ENCODE measurements at places on chromosomes 12 and 14.

- no peak for DNase-seq
Measured at GRCh38 chr14:103393070-103393469, 7.9 kb downstream of the MARK3 start.

GRCh38 chr12:132482771-132483170 is 7.2 kb upstream of the FBRSL1 start:
- DNase-seq: no peak

- DNase-seq: no peak
Measured at GRCh38 chr14:64861916-64862315, 17.8 kb downstream of the SPTB start.

GRCh38 chr14:61322011-61322798 is 826 bp downstream of the PRKCH start:
- peak; percentile 85 for DNase-seq

DNA sequence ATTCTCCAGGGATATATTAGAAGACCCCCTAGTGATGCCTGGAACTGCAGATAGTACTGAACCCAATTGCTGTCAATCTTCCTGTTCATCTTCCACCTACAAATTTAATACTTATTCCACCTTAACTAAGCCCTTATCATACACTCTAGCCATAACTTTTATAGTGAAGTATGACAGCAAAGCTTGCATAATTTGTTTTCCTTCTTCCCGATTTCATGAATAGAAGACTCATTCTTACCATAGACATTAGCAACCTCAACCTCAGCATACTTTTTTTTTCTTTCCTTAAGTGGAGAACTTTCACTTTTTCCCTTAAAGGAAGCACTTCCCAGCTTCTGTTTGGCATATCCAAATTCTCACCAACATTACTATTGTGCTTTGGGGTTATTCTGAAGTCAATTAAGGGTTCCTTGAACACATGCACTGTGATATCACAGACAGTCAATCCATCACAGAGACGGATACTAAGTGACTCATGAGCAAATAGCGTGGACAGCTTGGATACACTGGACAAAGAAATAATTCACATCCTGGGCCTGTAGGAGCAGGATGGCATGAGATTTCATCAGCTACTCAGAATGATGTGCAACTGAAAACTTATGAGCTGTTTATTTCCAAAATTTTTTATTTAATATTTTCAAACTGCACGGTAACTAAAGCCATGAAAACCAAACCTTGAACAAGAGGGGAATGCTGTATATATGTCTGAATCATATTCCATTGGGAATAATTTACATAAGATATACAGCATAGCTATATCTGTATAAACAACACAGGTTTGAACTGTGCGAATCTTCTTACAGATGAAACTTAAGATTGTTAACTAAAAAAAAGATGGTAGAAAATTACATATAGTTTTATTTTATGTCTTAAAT is 63.9 kb downstream of the SYT1 start:
- DNase-seq: peak; percentile 93

DNA sequence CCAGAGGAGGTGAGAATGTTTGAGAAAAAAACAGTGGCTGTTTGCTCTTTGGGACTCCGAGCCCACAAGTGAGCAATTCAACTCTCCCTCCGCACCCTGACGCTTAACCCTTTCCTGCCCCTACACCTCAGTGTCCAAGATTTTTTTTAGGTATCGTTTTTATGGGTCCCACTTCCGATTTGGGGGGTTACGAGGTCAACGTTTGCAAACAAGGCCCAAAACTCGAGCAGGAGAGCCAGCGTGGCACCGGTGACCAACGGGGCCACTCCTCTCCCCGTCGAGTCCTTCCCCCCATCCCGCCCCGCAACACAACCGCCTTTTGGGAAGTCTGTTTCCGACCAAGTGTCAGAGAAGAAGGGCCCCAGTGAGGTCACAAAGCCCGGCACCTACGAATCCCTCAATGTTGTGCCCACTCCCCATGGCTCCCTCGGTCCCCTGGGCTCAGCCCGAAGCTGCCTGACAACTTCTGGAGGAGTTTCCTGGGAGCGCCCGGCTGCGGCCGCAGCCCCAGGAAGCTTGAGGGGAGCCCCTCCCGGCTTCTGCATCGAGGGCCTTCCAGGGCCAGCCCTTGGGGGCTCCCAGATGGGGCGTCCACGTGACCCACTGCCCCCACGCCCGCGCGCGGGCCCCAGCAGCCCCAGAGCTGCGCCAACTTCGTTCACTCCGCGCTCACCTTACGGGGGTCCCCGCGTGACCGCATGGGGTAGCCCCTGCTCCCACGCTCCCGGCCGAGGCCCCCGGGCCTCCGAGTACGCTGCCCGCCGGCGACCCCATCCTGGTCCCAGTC is 1.2 kb downstream of the CDK2AP1 start:
- DNase-seq: peak; percentile 17

DNA sequence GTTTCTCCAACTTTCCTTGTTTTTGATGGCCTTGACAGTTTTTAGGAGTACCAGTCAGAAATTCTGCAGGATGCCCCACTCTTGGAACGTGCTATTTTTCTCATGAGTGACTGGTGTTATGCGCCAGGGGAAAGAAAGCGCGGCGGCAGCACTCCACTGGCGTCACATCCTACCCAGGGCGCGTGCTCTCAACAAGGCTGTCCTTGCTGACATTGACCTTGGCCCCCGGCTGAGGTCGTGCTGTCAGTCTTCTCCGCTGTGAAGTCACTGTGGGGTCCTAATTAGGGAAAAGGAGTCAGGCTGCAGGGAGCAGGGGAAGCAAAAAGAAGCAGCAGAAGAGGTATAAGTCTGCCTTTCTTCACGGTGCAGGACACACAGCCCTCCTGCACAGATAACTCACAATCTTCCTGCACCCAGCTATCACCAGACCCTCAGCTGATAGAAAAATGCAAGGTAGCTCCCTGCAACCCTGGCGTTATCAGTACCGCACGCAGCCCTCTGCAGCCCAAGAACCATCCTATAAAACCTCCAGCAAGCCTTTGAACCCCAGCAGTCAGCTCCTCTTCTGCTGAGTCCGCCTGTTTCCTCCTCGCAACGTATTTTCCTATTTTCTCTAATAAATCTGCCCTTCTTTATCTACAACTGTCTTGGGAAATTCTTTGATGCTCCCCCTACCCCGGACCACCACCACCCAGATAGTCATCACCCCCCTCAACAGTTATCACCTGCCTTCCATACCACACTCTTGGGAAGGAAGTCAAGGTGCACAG is 48.0 kb upstream of the C14orf180 start:
- DNase-seq: no peak

- DNase-seq: peak; percentile 4
Measured at GRCh38 chr12:2295941-2296461, 243.2 kb downstream of the CACNA1C start.

GRCh38 chr12:49827401-49828099 is 663 bp downstream of the NCKAP5L start:
- DNase-seq: peak; percentile 26

DNA sequence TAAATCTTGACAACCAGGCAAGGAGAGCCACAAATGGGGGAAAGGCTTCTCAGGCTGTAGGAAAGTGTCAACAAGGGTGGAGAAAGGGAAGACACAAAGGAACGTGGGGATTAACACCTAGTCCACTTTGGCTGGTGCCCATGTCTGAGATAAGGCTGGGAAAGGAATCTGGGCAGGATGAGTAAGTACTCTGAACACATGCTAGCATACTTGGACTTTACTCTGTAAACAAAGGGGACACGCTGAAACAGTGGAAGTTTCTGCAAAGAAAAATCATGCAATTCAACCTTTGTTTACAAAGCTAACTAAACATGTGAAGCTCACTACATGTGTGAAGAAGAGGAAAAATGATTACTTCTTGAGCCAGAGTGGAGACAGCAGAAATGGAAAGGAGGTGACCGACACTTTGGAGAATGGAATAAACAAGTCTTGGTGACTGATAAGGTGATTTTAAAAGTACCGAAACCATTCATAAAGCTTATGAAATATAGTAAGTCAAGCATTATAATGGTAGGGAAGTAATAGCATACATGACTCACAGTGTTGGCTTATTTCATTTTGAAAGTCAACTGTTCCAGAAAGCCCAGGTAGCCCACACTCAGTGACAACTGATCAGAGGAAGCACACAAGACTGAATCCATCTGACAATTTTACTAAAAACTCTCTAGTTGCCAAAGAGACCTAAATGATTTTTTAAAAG is 13.2 kb downstream of the CPNE8 start:
- DNase-seq: peak; percentile 77

DNA sequence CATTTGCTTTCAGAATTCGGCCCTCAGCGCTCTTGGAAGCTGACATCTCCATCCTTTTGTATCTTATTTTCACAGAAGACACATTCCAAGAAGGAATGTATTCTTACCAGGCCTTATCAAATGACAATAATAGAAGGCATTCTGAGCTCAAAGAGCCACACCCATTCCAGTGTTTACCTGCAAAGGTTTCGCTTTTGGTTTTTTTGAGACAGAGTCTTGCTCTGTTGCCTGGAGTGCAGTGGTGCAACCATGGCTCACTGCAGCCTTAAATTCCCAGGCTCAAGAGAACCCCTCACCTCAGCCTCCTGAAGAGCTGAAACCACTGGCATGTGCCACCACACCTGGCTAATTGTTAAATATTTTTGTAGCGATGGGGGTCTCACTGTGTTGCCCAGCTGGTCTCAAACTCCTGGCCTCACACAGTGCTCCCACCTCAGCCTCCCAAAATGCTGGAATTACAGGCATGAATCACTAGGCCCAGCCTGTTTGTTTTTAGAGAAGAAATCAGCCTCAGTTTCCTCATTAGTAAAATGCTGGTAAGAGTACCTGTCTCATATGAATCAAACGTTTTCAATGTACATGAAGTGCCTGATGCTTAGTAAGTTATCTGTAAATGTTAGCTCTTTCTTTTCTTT is 69.2 kb downstream of the SLC6A12 start:
- DNase-seq: peak; percentile 17

GRCh38 chr12:93108985-93109384 is 179.9 kb upstream of the EEA1 start:
- DNase-seq: no peak

- DNase-seq: peak; percentile 41
Measured at GRCh38 chr12:69196302-69197288, 42.8 kb upstream of the CPSF6 start.

- DNase-seq: peak; percentile 38
Measured at GRCh38 chr12:90808568-90808967, 146.4 kb downstream of the CCER1 start.

GRCh38 chr14:100822013-100822412 is 3.9 kb upstream of the MEG3 start:
- DNase-seq: no peak

DNA sequence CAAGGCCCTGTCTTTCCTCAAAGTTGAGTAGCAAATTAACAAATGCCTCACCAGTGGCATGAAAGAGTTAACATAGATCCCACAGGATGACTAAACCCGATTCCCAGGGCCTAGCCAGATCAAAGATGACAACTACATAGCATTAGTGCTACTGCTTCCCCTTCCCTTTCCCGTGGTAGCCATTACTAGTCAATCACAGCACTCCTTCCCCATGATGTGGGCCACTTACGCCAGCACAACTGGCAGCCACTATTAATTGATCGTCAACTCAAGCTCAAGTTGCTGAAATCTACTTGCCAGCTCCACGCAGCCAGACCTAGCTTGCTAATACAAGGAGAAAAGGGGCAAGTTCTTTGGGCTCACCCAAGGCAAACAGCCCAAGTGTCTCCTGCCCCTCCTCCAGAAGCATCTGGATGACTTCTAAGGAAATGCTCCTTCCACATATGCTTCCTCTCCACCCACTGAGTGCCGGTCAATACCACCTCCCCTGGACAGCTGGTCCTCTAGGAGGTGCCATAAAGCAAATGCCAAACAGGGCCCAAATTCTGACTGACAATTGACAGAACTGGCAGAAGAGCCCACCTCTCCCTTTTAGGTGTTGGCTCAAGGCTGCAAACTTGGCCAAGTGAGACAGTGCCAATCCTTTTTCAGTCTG is 72.6 kb downstream of the NUAK1 start:
- no peak for DNase-seq

DNA sequence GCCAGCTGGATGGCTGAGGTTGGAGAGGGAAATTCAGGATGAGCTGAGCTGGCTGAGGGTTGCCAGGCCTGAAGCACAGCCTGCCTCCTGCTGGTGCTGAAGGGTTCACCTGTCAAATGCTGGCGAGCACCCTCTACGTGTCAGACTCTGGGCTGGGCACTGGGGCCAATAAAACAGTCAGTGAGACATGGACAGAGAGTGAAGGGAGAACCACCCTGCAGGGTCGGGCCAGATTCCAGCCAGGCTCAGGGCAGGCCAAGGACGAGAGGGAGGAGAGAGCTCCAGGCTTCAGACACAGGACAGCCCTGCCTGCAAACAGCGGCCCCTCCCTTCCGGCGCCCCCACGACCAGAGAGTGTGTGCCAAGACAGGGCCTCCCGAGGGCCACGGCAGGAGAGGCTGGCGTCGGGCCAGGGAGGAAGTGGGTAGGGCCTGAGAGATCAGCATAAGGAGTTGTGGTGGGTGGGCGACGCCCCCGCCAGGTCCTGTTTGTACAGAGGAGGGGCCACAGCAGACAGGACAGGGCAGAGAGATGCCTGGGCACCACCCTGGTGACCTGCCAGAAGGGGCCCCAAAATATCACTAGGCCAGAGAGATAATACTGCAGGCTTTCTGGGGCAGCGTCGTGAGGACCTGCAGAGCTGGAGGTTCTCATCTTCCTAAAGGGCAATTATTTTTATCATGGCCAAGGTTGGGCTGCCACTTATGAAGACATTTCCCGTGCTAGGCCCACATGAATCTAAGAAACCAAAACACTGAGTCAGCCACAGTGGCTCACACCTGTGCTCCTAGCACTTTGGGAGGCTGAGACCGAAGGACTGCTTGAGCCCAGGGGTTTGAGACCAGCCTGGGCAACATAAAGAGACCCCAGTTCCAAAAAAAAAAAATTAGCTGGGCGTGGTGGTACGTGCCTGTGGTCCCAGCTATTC is 73.1 kb upstream of the GPR68 start:
- peak; percentile 64 for DNase-seq

GRCh38 chr14:30204431-30204980 is 276.9 kb upstream of the PRKD1 start:
- DNase-seq: no peak

DNA sequence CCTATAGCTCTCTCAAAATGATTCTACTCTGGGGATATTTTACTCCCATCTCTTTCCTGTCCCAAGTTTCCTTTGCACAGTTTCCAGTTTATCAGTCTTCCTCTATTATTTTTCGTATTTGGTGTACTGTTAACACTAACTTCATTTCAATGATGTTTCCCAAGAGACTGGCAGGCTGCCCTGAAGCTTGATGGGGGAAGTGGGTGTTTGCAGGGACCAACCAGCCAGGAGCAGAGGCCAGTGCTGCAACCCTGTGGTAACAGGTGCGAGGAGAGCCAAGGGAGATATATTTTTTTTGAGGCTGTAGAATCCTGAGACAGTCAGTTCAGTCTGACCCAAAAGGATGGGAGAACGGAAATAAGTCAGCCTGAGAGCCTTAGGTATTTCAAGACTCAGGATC is 11.8 kb upstream of the CEBPE start:
- no peak for DNase-seq

DNA sequence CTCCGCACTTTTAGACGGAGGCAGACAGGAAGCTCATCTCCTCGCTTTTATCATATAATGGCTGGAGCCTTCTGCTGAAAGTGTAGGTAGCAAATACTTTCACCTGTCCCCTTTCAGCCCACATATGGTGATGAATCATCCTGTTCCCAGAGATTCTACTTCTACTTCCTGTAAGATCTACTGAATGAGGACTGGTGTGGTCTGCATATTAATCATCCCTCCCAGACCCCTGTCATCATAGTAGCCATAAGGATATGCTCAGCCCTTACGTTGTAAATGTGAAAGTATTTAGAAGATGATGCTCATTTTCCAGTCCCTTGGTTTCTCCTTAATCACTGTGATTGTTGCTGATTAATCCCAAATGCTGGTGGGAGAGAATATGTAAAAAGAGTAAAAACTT is 268.2 kb upstream of the GRIP1 start:
- DNase-seq: no peak

GRCh38 chr14:104556256-104557021 is 23.1 kb upstream of the C14orf180 start:
- no peak for DNase-seq

GRCh38 chr12:119432949-119433348 is 98.4 kb downstream of the CCDC60 start:
- DNase-seq: no peak
